Tongue (tissue), 3 donors: ENCODE measurements at places on chromosomes 2 and 18.
A peak's percentile ranks its signal among the peaks of the same experiment; 100 is the strongest.

GRCh38 chr2:10654069-10654468 is 35.7 kb downstream of the NOL10 start:
- no peak for DNase-seq

DNA sequence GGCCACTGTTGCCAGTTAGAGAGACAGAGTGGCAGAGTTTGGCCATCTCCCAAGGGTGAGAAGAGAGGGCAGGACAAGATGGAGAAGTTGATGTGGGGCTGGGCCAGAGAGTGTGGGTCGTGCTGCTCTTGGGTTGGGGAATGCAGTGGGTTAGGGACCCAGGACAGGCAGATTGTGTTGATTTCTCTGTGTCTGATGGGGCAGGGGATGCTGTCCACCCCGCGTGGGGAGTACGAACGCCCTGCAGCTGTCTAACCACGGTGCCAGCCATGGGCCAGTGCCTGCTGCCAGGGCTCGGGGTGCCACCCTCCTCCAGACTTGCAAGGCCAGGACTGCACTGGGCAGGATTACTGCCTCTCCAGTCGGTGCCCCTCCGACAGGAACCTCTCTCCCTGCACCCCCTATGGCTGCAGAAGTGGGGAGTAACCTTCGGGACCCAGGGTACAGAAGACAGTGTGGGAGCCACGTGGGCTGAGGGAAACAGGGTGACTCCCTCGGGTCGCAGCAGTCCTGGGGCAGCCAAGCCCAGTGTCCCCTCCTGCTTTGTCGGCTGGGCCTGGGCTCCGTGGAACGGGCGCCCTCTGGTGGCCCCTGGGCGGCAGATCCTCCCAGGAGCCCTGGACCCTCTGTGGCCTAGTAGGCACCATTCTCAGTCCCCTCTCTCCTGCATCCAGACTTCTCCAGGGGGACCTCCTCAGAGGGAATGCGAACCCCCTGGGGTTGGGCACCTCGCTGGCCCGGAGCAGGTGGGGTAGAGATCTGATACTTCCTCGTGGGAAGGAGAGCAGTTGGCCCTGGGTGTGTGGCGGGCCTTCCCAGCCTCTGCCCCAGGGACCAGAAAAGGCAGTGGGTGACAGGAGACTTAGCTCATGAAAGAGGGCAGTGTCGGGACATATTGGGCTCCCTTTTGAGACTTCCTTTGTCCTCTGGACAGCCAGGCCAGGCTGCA is 2.7 kb downstream of the GPC1 start:
- peak; percentile 89 for DNase-seq

- DNase-seq, result no peak
Measured at GRCh38 chr18:48566589-48566988, 27.8 kb downstream of the CTIF start.

DNA sequence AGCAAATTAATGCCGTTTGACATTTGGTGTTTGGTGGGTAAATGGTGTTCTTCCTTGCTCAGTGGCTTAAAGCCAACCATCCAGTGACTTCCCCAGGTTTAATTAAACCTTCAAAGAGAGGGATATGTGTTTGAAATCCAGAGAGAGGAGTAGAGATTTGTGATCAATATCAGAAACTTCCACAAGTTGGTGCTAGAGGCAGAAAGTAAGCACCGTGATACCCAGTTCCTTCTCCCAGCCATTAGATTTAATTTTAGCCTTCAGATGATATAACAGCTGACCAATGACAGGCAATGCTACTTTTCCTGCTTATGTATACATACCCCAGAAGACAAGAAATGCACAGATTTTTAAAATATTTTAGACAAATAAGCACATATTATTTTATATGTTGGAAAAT is 398.5 kb downstream of the CDH2 start:
- no peak for DNase-seq

DNA sequence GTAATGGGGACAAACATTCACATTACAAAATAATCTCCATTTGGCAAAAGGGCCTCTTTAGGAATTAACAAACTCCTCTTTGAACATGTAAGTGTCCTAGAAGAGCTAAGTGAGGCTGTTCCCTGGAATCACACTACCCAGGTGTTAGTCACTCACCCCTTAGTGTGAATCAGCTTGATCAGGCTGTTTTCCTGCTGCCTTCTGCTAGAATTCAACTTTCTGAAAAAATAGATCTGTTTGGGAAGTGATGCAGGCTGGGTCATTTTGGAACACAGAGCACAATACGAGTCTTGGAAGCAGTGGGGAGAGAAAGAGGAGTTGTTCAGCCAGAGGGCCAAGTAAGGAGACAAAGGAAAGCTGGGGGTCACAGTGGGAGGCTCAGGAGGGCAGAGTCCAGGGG is 40.0 kb downstream of the TTC32 start:
- DNase-seq, result no peak

DNA sequence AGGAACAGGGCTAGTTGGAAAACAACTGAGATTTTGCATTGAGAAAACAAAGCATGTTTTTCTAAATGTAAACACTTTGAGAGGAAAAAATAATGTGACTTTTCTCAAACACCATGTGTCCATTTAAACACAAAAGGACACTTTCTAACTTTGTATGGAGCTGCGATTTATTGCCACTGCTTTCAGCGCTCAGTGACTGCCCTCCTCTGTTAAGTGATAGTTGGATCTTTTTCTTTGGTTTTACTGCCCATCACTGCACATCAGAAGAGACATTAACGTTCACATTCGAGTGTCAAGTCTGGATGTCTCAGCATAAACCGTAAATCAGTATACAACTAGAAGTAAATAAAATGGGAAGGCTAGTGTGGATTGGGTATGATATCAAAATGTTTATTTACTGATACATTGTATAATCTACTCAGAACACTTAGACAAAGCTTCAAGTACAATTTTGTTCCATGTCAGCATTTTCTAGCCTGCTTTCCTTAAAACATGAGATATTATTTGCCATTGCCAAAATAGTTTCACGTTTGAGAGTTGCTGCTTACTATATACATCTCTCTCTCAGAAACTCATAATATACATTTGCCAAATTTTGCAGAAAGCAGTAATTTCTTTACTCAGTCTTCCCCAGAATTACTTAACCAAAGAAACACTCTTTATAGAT is 237.6 kb downstream of the IKZF2 start:
- no peak for DNase-seq

GRCh38 chr2:16067866-16068551 is 127.7 kb downstream of the MYCN start:
- DNase-seq, result no peak

DNA sequence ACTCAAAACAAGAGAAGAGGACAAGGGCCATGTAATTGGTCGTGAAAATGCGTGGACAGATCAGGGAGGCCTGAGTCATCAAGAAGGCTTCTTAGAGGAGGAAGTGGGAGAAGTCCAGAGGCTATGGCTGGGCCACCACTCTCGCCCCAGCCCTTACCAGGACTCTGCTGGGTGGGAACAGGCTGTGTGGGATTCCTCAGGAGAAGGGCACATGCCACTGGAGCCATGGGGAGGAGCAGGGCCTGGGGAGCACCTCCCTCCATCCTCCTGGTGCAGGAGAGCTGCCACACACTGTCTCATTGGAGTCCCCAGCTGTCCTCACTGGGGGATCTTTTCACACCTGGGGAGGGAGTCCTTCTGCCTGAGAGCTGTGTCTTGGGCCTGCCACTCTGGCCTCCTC is 9.4 kb upstream of the RALB start:
- no peak for DNase-seq

DNA sequence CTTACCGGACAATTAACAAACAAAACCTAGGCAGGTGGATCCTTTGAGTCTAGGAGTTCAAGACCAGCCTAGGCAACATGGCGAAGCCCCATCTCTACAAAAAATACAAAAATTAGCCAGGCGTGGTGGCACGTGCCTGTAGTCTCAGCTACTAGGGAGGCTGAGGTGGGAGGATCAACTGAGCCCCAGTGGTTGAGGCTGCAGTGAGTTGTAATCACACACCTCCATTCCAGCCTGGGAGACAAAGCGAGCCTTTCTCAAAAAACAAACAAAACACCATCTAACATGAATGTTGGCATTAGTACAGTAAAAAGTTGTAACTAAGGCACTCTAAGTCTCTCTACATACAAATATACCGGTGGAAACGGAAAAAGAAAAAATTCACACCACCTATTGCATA is 5.3 kb downstream of the SP3 start:
- no peak for DNase-seq

DNA sequence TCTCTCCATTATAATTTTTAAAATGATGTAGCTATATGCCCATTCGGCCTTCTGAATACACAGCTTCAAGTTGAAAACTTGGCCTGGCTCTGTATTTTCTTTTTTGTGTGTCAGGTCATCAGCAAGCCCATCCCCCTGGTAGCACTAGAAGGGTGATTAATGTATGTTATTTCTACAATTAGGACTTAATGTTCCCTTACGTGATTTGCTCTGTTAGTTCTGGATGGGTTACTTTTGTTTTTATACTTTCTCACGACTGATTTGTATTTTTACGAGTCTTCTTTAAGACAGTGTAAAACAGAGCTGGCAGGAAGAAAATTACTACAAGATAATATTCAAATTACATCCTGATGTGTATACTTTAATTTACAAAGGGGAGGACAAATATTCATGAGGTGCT is 88.4 kb upstream of the RGPD4 start:
- no peak for DNase-seq

- no peak for DNase-seq
Measured at GRCh38 chr2:69118609-69119008, 105.6 kb downstream of the ANTXR1 start.

- DNase-seq, result no peak
Measured at GRCh38 chr18:9993521-9994025, 79.8 kb downstream of the VAPA start.

- DNase-seq, result no peak
Measured at GRCh38 chr2:17713291-17713690, 40.3 kb downstream of the SMC6 start.

DNA sequence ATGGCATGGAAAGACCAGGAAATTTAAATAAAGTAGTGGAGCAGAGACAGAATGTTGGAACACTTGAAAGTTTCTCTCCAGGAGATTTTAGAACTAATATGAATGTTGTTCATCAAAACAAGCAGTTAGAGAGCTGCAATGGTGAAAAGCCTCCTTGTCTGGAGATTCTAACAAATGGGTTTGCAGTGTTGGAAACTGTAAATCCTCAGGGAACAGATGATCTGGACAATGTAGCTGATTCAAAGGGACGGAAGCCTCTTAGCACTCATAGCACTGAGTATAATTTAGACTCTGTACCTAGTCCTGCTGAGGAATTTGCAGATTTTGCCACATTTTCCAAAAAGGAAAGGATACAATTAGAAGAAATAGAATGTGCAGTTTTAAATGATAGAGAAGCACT is 27.7 kb downstream of the AFTPH start:
- no peak for DNase-seq

DNA sequence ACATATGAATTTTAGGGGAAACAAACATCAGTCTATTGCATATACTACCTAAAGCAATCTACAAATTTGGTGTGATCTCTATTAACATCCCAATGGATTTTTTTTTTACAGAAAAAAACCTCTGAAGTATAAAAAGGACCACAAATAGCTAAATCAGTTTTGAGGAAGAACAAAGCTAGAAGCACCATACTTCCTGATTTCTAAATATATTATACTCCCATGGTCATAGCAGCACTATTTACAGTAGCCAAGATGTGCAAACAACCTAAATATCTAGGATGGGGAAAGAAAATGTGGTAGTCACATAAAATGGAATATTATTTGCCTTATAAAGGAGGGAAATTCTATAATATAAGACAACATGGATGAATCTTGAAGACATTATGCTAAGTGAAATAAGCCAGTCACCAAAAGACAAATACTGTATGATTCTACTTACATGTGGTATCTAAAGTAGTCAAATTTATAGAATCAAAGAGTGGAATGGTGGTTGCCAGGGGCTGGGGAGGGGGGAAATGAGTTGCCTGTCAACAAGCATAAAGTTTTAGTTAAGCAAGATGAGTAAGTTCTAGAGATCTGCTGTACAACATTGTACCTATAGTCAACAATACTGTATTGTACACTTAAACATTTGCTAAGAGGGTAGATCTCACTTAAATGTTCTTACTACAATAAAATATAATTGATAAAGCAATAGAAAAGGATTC is 17.6 kb upstream of the CASP8 start:
- DNase-seq, result no peak

DNA sequence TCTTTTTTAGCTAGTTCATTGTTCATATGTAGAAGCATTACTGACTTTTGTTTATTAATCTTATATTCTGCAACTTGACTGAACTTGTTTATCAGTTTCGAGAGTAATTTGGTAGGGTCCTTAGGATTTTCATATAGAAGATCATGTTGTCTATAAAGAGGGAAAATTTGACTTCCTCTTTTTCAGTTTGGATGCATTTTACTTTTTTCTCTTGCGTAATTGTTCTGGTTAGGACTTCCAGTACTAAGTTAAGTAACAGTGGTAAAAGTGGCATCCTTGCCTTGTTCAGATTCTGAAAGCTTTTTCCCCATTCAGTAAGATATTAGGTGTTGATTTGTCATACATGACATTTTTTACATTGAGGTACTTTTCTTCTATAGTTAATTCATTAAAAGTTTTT is 726.0 kb downstream of the KCNJ3 start:
- DNase-seq, result no peak

DNA sequence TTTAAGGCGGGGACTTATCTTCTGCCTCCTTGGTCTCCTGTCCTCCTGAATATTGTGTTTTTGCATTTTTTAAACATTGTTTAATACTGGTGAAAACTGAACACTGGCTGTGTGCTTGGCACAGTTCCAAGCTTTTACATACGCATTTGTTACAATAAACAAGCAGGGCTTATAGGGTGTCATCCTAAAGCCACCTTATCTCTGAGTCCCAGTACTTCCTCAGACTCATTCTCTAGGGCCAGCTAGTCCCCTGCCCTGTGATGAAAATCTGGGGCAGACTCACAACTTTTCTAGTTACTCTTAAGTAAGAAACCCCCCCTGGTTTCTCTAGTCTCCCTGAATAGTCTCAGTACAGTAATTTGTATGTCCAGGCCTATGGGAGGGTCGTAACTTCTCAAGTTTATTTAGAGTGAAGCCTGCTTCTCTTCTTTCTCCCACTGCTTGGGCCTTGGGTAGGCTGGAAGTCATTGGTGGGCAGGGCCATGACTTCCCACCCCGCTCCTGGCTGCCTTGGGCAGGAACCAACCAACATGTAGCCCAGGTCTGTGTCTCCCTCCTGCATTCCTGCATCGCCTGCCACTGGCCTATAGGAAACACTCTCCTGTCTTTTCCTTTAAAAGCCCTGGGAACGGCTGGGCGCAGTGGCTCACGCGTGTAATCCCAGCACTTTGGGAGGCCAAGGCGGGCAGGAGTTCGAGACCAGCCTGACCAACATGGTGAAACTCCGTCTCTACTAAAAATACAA is 7.7 kb upstream of the KCNE4 start:
- DNase-seq, result no peak

GRCh38 chr2:182587831-182588230 is 128.2 kb upstream of the DNAJC10 start:
- no peak for DNase-seq

DNA sequence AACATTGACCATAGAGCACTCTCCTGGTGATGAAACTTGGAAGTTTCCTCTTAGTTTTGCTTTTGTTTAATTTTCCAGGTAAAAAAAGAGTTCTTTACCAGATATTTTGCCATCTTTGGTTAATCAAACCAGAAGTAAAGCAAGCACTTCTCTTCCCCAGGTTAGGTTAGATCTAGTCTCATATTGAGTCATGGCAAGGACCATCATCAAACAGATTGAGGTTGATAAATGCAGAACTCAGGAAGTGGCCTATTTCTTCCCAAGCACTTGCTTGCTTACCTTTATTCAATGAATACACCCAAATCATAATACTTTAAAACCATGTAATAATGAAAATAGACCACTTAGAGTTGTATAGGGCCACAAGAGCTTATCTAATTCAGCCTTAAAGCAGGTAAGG is 23.4 kb downstream of the DNAH6 start:
- no peak for DNase-seq

- no peak for DNase-seq
Measured at GRCh38 chr2:217847552-217848350, 155.0 kb downstream of the TNS1 start.

GRCh38 chr2:26345283-26345544 is 729 bp upstream of the SELENOI start:
- no peak for DNase-seq
